ENCODE measurements at places on chromosomes 1 and 21. TPM values are rescaled to one million over a fixed set of nuclear protein-coding genes. Genes with fewer than 3 reads are reported as not detected.

The TIAM1 gene
- 19.1 TPM for total RNA-seq

The DIRAS3 gene
- total RNA-seq, result 2.3 TPM

The EFNA1 gene
- 171 TPM for total RNA-seq

The LRRC7 gene
- total RNA-seq, result not detected

The GJB5 gene
- 0.30 TPM for total RNA-seq

The KCNE1 gene
- 11.9 TPM for total RNA-seq

The ANKRD35 gene
- 0.76 TPM for total RNA-seq

The CREB3L4 gene
- 17.4 TPM for total RNA-seq

The KRTAP7-1 gene
- total RNA-seq, result not detected

DNA sequence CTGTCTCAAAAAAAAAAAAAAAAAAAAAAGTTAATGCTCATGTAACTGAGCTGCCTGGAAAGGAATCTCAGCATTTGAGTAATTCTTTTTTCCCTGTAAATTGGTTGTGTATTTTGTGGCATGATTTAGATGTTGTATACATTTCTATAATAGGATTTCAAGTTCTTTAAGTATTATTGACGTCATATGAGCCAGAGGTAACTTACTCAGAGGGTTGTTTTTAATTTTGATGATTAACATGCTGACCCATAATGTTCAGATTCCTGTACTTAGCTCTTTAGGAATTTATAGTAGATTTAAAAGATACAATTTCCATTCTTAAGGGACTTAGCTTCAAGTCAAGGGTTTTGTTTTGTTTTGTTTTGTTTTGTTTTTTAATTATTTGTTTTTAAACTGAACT is 120.4 kb downstream of the CACHD1 start:
- H3K4me1 ChIP-seq, result peaks cover under 1% of the 10 kb centered on the region
- no peak overlapping the region for H3K4me3 ChIP-seq
- DNase-seq, result no peak
- no peaks in the 10 kb centered on the region for H3K36me3 ChIP-seq
- H3K27ac ChIP-seq, result no peak overlapping the region

- H3K27me3 ChIP-seq, result no peaks in the 10 kb centered on the region
- no peak overlapping the region for H3K4me3 ChIP-seq
- H3K4me1 ChIP-seq, result peaks cover 8% of the 10 kb centered on the region
Measured at GRCh38 chr1:156887734-156888133, 5.8 kb upstream of the PEAR1 start.

GRCh38 chr21:16294128-16294527 is 564.3 kb downstream of the USP25 start:
- no peaks in the 10 kb centered on the region for H3K4me1 ChIP-seq
- H3K36me3 ChIP-seq, result no peaks in the 10 kb centered on the region
- H3K4me3 ChIP-seq, result no peak overlapping the region
- H3K27ac ChIP-seq, result no peak overlapping the region

DNA sequence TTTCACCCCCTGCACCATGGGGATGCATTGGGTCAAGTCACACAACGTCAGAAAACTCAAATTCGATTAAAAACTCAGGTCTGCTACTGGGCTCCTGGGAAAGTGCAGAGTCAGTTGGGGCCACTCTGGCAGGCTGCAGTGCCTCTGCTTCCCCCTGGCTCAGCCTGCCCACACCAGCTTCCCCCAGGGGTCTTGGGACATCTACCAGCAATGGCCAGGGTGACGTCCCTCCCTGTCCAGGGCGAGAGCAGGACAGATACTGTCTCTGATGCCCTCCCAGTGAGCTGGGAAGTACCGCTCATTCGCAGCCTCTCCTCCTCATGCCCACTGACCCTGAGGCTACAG is 106.2 kb upstream of the COL6A1 start:
- no peak overlapping the region for H3K27ac ChIP-seq
- peaks cover 4% of the 10 kb centered on the region for H3K4me1 ChIP-seq

- no peaks in the 10 kb centered on the region for H3K4me1 ChIP-seq
- peaks cover 25% of the 10 kb centered on the region for H3K36me3 ChIP-seq
- DNase-seq, result no peak
- no peaks in the 10 kb centered on the region for H3K27me3 ChIP-seq
Measured at GRCh38 chr1:203702130-203702577, 62.8 kb upstream of the LAX1 start.

- H3K27ac ChIP-seq, result no peak overlapping the region
- DNase-seq, result no peak
- no peak overlapping the region for H3K4me3 ChIP-seq
Measured at GRCh38 chr1:180814258-180814657, 98.4 kb upstream of the KIAA1614 start.

DNA sequence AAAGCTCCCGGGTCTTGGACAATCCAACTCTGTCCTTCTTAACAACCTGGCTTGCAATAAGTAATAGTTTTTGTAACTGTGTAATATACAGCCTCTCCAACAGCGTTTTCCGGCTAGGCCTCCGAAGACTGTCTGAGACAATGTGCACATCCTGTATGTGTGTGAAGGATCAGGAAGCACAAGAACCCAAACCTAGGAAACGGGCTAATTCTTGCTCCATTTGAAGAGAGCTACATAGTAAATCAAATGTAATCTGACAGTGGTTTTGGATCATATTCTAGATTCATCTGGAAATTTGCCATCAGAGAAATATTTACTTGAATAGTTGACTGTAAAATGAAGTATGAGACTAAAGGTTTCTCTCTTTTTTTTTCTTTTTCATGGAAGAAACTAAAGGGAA is 1.2 kb downstream of the GPR52 start:
- no peak overlapping the region for H3K4me3 ChIP-seq
- no peaks in the 10 kb centered on the region for H3K36me3 ChIP-seq
- no peak for DNase-seq
- H3K27ac ChIP-seq, result peak overlapping the region; percentile 27
- H3K4me1 ChIP-seq, result no peaks in the 10 kb centered on the region

DNA sequence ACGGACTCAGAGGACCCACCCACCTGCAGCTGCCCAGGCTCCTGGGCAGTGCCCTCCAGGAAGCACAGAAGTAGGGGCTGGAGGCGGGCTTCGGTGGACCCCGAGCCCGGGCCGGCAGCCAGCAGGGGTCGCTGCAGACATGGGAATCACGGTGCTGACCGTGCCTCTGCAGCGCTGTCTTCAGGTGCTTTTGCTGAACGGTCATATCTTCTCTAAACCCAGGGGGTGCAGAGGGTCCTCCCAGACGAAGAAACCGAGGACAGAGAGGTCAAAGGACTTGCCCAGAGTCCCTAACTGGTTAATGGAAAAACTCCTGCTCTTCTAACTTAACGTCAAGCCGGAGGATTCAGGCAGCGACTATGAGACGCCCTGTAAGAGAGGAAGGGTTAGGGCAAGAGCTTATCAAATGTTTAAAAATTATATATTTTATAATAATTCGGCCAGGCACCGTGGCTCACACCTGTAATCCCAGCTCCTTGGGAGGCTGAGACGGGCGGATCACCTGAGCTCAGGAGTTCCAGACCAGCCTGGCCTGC is 21.5 kb upstream of the LEFTY2 start:
- H3K27me3 ChIP-seq, result no peaks in the 10 kb centered on the region
- no peak overlapping the region for H3K27ac ChIP-seq
- H3K36me3 ChIP-seq, result no peaks in the 10 kb centered on the region
- peak; percentile 58 for DNase-seq
- H3K4me3 ChIP-seq, result no peak overlapping the region

DNA sequence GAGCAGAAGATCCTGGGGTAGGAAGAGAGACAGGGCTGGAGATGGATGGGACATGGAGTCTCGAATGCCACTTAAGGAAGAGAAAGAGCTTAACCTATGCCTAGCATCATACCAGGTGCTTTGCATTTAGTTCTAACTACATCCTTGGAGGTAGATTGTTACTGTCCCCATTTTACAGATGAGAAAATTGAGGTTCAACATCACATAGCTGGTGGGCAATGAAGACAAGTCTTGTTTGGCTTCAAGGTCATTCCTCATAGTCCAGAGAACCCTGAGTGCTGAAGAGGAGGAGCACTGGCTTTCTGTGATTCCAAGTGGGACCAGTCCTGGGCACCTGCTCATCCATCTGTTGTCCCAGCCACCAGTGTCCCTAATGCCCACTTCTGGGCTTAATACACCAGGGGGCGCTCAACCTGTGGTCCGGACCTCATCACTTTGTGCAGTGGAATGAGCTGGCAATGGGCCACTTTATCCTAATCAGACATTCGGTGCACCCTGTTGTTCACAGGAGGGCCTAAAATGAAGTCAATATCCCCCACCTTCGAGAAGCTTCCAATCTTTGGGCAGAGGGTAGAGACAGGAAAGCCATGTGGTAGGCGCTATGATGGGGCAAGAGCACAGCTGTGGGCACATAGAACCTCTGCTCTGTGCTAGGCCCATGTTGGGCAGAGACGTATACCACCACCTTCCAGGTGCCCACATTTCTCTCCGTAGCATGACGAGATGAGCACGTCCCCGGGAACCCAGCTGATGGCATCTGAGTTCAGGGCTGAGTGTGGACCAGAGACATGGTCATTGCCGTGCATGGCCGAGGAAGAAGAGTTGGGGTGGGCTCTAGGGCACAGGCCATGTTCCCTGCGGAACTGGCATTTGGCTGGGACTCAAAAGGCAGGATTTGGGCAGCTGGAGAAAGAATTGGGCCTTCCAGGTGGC is 9.2 kb downstream of the RPS6KA1 start:
- peak overlapping the region; percentile 92 for H3K27ac ChIP-seq
- H3K4me1 ChIP-seq, result peaks cover 79% of the 10 kb centered on the region

DNA sequence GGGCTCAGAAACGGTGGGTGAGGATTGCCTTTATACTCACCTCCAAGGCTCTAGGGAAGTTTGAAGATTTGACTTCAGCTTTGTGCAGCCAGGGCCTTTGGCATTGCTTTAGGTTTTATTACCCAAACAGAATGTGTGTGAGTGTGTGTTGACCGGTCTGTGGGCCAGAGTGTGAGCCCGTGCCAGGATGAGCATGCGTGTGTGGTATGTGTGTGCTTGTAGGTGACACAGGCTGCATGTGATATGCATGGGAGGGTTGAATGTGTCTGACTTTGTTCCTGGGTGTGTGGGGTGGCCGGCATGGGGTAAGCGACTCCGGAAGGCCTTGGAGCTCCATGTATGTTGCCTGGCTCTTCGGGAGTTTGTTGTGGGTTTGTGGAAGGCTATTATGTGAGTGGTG is 160.5 kb downstream of the FOXD2 start:
- H3K36me3 ChIP-seq, result no peaks in the 10 kb centered on the region
- H3K27me3 ChIP-seq, result peaks cover 1% of the 10 kb centered on the region
- H3K4me1 ChIP-seq, result peaks cover 5% of the 10 kb centered on the region
- no peak for DNase-seq

- no peak for DNase-seq
- H3K27ac ChIP-seq, result no peak overlapping the region
- H3K27me3 ChIP-seq, result no peaks in the 10 kb centered on the region
Measured at GRCh38 chr21:34822942-34823341, 154.1 kb downstream of the CLIC6 start.

DNA sequence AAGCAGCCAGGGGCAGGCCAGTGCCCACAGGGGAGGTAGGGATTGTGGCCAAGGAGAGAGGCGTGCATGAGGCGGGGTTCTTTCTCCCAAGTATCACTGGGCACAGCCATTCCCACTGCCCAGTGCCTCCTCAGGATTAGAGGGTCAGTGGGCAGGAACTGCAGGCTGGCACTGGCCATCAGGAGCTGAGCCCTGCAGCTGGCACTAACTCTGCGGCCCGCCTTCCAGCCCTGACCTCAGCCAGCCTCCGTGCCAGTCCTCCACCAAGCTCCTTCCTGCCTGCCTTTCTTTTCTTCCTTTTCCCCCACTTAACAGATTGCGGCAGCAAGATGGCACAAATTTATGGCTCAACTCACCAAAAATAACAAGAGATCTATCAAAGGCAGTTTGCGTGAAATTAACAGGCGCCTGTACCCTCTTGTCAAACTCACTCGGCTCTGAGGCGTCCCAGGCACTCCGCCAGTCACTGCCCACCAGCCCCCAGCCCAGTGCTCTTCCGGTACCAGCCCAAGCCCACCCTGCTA is 11.1 kb downstream of the ADGRB2 start:
- no peaks in the 10 kb centered on the region for H3K4me1 ChIP-seq
- no peaks in the 10 kb centered on the region for H3K36me3 ChIP-seq
- no peak for DNase-seq
- H3K4me3 ChIP-seq, result no peak overlapping the region

GRCh38 chr1:232244426-232244825 is 385.5 kb downstream of the SIPA1L2 start:
- no peak for DNase-seq
- no peak overlapping the region for H3K4me3 ChIP-seq
- H3K36me3 ChIP-seq, result no peaks in the 10 kb centered on the region
- no peaks in the 10 kb centered on the region for H3K4me1 ChIP-seq

GRCh38 chr1:38800720-38801671 is 58.6 kb downstream of the RRAGC start:
- H3K4me3 ChIP-seq, result no peak overlapping the region
- H3K36me3 ChIP-seq, result no peaks in the 10 kb centered on the region
- no peak for DNase-seq
- no peaks in the 10 kb centered on the region for H3K27me3 ChIP-seq
- peaks cover 11% of the 10 kb centered on the region for H3K4me1 ChIP-seq
- H3K27ac ChIP-seq, result no peak overlapping the region

DNA sequence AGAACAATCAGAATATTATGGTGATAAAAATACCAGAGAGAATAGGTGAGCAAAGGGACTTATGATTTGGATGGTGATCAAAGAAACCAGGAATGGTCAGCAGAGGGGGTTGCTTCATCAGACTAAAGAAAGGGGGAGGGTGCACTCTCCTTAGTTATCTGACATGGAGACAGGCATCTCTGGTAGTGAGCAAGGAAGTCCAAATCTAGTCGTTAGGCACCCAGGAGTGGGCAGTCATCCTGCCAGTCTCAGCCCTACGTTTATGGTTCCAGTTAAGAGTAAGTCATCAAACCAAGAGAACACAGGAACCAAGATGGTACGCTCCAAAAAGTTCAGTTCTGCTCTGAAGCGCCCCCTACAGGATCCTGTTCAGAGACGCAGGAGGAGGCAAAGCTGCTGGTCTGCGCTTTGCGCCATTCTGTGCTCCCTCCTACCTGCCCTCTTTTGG is 28.6 kb downstream of the EBNA1BP2 start:
- H3K36me3 ChIP-seq, result no peaks in the 10 kb centered on the region
- H3K4me3 ChIP-seq, result no peak overlapping the region
- no peaks in the 10 kb centered on the region for H3K27me3 ChIP-seq
- H3K4me1 ChIP-seq, result peaks cover 7% of the 10 kb centered on the region
- H3K27ac ChIP-seq, result no peak overlapping the region

GRCh38 chr1:201594575-201595245 is 55.8 kb downstream of the NAV1 start:
- no peak for DNase-seq
- H3K27ac ChIP-seq, result no peak overlapping the region
- no peak overlapping the region for H3K4me3 ChIP-seq

DNA sequence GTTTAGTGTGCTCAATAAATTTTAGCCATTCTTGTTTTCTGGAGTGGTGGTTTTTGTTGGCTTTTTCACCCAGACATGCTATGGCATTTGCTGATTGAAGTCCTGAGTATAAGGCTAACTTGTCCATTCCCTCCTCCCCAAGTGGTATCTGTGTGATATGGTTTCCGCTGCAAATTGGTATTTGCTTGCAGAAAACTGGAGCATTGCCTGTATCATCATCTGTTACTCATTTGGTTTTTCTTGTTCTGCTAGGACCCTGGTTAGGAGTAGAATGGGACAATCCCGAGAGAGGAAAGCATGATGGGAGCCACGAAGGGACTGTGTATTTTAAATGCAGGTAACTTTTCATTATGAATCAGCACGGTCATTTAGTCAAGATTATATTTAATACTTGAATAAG is 34.0 kb downstream of the TBCE start:
- H3K27me3 ChIP-seq, result no peaks in the 10 kb centered on the region
- no peak for DNase-seq
- H3K27ac ChIP-seq, result no peak overlapping the region
- no peaks in the 10 kb centered on the region for H3K36me3 ChIP-seq
- no peak overlapping the region for H3K4me3 ChIP-seq

Measured in upper lobe of left lung (tissue), 6 donors.